ENCODE measurements at places on chromosomes 3 and 15. TPM values are rescaled to one million over a fixed set of nuclear protein-coding genes. Genes with fewer than 3 reads are reported as not detected.

The CACNA2D3 gene
- not detected for total RNA-seq

The MME gene
- not detected for total RNA-seq

The XCR1 gene
- total RNA-seq, result not detected

The IQCF5 gene
- not detected for total RNA-seq

The GOLGA6A gene
- total RNA-seq, result 0.08 TPM

The CCDC33 gene
- total RNA-seq, result 5.2 TPM

The HCLS1 gene
- 0.13 TPM for total RNA-seq

The STXBP5L gene
- not detected for total RNA-seq

The ZBBX gene
- not detected for total RNA-seq

The ASB14 gene
- not detected for total RNA-seq

The TRAT1 gene
- not detected for total RNA-seq

The SLC6A11 gene
- not detected for total RNA-seq

The TBCCD1 gene
- total RNA-seq, result 6.5 TPM

The ABHD5 gene
- total RNA-seq, result 19.4 TPM

The RARRES1 gene
- 9.2 TPM for total RNA-seq

The FAM107A gene
- total RNA-seq, result not detected

The VILL gene
- 0.23 TPM for total RNA-seq

The BSN gene
- total RNA-seq, result 0.09 TPM

The GADL1 gene
- not detected for total RNA-seq

The TOPBP1 gene
- total RNA-seq, result 26.5 TPM

The NOX5 gene
- 0.30 TPM for total RNA-seq

The GPR176 gene
- total RNA-seq, result 13.2 TPM

The SERPINI2 gene
- total RNA-seq, result not detected

The BLM gene
- total RNA-seq, result 14.8 TPM

The IGSF11 gene
- 6.6 TPM for total RNA-seq

The CCDC80 gene
- total RNA-seq, result 74.9 TPM

The RARB gene
- 10.2 TPM for total RNA-seq

The CCDC9B gene
- 16.5 TPM for total RNA-seq

The ADPGK gene
- 72.1 TPM for total RNA-seq

The LMAN1L gene
- not detected for total RNA-seq

The ITIH4 gene
- total RNA-seq, result 0.55 TPM

The SHC4 gene
- 1.3 TPM for total RNA-seq

All from A549 treated with RU486 at 1 μM for 4 hours (cell line).